A673 (cell line): ENCODE measurements at places on chromosomes 16 and 17. TPM values are rescaled to one million over a fixed set of nuclear protein-coding genes. Genes with fewer than 3 reads are reported as not detected.

Gene CRYBA1
- not detected in 2 replicates for total RNA-seq

GRCh38 chr16:1825381-1825863 lies 1.2 kb downstream of the HAGH start:
- H3K36me3 ChIP-seq = no peaks in the 10 kb centered on the region
- peak overlapping the region; percentile 90 for H3K4me3 ChIP-seq
- H3K27me3 ChIP-seq = no peaks in the 10 kb centered on the region
- H3K27ac ChIP-seq = no peak overlapping the region

GRCh38 chr16:51355875-51356274 lies 204.8 kb upstream of the SALL1 start:
- no peak overlapping the region for H3K27ac ChIP-seq
- no peaks in the 10 kb centered on the region for H3K4me1 ChIP-seq
- no peaks in the 10 kb centered on the region for H3K36me3 ChIP-seq
- DNase-seq = no peak
- H3K27me3 ChIP-seq = no peaks in the 10 kb centered on the region

GRCh38 chr16:58030136-58030840 lies 4.7 kb downstream of the MMP15 start:
- no peak overlapping the region for H3K4me3 ChIP-seq
- no peaks in the 10 kb centered on the region for H3K27me3 ChIP-seq
- H3K4me1 ChIP-seq = peaks cover 7% of the 10 kb centered on the region
- H3K36me3 ChIP-seq = no peaks in the 10 kb centered on the region
- no peak overlapping the region for H3K27ac ChIP-seq
- DNase-seq = no peak

Gene NXPH3
- total RNA-seq = 0.21 and 0.46 TPM in 2 replicates
